ENCODE measurements at places on chromosomes 4 and X.
A peak's percentile ranks its signal among the peaks of the same experiment; 100 is the strongest.

GRCh38 chr4:16674082-16674481, 224.4 kb downstream of the LDB2 start:
- DNase-seq, result no peak

- peak; percentile 51 for DNase-seq
Measured at GRCh38 chr4:101346351-101347266, 717 bp downstream of the PPP3CA start.

GRCh38 chr4:101018836-101019235, 328.5 kb downstream of the PPP3CA start:
- no peak for DNase-seq

GRCh38 chrX:48919360-48919841, 577 bp upstream of the PIM2 start:
- peak; percentile 23 for DNase-seq

DNA sequence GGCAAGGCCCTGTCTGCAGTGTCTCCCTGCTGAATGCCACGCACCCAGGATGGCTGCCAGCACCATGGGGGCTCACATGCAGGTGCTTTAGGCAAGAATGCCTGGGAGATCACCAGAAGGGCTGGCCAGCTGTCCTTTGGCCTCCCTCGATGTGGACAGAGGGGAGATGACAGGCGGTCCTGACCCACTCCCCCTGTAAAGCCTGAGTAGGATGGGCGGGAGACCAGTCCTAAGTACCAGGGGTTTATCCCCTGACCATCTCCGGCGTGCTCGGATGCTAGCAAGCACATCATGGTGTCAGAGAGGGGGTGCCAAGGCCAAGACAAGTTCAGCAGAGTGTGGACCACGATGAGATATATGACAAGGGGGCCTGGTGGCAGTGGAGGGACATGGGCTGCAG, 5.3 kb downstream of the PDZD4 start:
- no peak for DNase-seq

- no peak for DNase-seq
Measured at GRCh38 chr4:110046588-110047049, 133.9 kb downstream of the EGF start.

DNA sequence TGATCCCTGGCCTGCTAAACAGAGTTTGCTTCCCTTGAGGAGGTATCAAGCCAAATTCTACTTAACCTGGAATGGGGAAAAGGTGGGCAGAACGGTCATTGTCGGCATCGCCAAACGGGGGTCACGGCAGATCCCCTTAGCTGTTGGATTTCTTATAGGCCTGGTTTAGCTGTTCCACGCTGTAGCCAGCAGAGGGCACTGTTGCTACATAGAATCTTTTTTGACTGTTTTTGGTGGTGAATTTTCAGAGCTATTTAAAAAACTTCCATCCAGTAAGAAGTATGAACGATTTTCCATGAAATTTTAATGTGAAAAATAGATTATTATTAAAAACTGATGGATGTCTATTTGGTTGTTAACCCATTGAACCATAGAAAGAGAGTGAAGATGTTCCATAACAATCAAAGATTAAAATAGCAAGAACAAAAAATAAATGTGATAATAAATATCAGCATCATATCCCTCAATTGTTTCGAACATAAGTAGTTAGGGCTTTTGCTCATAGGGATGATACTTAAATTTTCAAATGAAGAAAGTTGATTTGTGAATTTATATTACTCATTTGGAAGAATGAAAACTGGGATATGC, 56.6 kb downstream of the LINC00632 start:
- DNase-seq, result peak; percentile 40

DNA sequence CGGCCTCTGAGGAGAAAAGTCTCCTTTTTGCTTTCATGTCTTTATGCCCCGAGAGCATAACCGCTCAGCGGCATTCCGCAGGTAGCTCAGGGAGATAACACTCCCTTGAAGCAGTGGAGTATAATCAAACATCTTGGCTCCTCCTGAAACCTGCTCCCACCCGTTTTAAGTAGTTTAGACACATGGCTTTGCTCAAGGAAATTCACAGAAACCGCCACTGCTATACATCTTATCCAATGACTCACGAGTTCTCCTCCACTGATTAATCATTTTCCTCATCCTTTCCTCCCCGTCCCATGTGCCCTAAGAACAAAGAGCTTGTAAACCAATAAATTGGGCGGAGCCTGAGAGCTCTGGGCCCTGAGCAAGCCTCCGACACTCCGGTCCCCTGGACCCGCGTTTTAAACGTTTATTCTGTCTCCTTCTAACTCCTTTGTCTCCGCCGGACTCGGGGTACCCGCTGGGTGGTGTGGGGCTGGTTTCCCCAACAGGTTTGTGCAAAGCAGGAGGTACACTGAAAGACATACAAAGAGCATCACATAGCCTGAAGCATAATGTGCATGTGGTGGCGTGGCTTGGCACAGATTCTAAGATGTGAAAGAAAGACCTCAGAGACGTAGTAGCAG, 401.2 kb downstream of the TLL1 start:
- DNase-seq, result no peak

DNA sequence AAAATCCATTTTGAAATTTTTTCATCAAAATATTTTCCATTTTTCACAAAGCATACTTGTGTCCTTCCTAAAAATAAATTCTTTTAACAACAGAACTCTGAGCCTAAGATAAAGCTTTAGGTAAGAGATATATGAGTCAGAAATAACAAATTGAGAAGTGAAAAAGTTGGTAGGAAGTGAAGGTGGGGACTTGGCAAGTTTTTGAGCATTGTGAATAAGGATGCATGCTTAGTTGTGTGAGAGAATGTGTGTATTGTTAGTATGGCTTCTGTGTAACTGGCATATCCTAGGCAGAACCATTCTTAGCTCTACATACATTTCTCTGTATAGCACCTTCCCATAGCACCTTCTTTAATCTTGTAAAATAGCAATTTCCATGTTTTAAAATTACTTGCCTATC, 6.8 kb downstream of the ASB5 start:
- DNase-seq, result no peak

DNA sequence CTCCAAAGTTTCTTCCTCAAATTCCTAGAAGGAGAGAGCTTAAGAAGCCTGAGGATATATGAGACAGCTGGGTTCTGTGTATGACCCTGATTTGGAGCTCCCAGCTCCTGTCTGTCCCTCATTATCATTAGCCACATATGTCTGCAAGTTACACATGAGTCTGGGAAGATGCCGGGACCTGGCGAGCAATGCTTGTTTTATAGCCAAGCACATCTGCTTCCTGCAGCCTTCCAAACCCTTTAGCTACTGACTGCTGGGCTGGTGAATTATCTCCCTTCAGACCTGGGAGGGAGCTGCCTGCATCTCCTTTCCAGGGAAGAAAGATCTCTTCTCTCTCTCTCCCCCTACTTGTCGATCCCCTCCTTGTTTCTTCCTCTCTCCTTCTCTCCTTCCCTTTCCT, 556.7 kb upstream of the BOD1L1 start:
- no peak for DNase-seq

- no peak for DNase-seq
Measured at GRCh38 chr4:128596115-128596514, 213.4 kb upstream of the JADE1 start.

DNA sequence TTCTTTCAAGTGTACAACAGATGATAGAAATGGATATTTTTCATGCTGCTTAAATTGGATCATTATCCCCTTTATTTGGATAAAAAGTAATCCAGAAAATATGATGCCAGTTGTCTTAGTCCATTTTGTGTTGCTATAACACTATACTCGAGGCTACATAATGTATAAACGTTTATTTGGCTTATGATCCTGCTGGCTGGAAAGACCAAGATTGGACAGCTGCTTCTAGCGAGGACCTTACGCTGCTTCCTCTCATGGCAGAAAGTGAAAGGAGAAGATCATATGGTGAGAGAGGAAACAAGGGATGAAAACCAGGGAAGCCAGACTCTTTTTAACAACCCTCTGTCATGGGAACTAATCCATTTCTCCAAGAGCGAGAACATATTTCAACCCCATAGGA, 102.7 kb downstream of the TRAM1L1 start:
- DNase-seq, result no peak
